Adrenal gland (tissue), 19 donors: ENCODE measurements at places on chromosomes 2 and 18. TPM values are rescaled to one million over a fixed set of nuclear protein-coding genes. Genes with fewer than 3 reads are reported as not detected.

KCNF1 gene
- not detected for polyA plus RNA-seq

TTR gene
- polyA plus RNA-seq, result not detected

STPG4 gene
- 0.24 TPM for polyA plus RNA-seq

TGFA gene
- polyA plus RNA-seq, result 0.26 TPM

NEU4 gene
- 1.3 TPM for polyA plus RNA-seq

EMILIN1 gene
- polyA plus RNA-seq, result 4.2 TPM

SLC19A3 gene
- 0.97 TPM for polyA plus RNA-seq

GRCh38 chr2:33242845-33243244 is 233.6 kb upstream of the RASGRP3 start:
- no peaks in the 10 kb centered on the region for H3K36me3 ChIP-seq
- no peak overlapping the region for H3K4me3 ChIP-seq
- no peak overlapping the region for H3K27ac ChIP-seq
- DNase-seq, result no peak

DNA sequence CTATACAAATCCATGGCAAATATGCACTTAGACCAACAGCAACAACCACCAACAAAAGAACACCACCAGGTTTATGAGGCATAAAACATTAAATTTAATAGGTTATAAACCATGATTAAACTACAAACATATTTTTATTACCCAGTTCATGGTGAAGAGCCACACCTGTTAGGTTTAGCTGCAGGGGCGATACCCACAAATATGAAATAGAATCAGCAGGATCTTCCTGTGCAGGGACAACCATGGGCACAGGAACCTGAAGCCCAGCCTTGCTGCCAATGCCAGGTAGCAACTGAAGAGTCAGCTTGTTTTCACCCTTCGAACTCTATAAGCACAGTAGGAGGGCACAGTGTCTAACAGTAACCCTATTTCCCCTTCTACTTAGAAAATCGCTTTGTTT is 675.0 kb downstream of the SATB2 start:
- H3K36me3 ChIP-seq, result no peaks in the 10 kb centered on the region
- H3K27me3 ChIP-seq, result no peaks in the 10 kb centered on the region

- no peaks in the 10 kb centered on the region for H3K27me3 ChIP-seq
- no peaks in the 10 kb centered on the region for H3K36me3 ChIP-seq
- H3K4me3 ChIP-seq, result no peak overlapping the region
- H3K27ac ChIP-seq, result no peak overlapping the region
Observed at GRCh38 chr2:134934150-134934549, 15.5 kb downstream of the CCNT2 start.

DNA sequence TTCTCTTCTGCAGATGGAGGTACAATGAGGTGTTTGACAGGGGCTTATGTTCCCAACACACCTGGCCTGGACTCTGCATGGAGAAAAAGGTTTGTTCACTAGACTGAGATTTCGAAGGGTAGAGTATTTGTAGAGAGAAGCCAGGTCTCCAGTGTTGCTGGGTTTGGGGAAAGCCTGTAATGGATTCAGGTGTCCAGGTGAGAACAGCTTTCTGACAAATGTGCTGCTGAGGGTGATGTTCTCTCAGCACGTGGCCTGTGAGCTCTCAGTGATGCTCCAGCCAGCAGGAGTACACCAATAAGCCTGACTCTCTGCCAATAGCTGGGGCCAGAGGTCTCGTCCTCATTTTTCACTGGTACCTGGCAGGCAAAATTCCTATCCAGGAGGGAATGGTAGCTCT is 43.8 kb upstream of the ARHGAP25 start:
- no peak overlapping the region for H3K4me3 ChIP-seq
- no peaks in the 10 kb centered on the region for H3K27me3 ChIP-seq
- no peak for DNase-seq
- H3K4me1 ChIP-seq, result no peaks in the 10 kb centered on the region
- H3K27ac ChIP-seq, result no peak overlapping the region

DNA sequence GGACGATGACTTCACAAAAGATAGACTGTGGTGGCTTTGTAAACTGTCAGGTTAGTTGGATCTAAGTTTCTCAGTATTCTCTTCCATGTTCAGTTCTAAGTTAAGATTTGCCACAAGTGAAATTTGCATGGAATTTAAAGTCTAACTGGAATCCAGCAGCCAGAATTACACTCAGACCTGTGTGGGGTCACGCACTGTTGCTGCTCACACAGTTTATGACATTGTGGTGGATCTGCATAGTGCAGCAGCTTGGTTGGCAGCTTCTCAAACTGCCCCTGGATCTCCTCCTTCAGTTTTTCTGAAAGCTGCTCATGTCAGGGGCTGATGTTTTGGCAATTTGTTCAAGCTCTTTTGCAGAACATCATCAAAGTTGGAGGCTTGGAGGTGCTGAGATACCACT is 228.1 kb upstream of the KCNJ3 start:
- no peaks in the 10 kb centered on the region for H3K36me3 ChIP-seq
- no peak for DNase-seq
- no peaks in the 10 kb centered on the region for H3K27me3 ChIP-seq
- no peak overlapping the region for H3K4me3 ChIP-seq
- H3K27ac ChIP-seq, result no peak overlapping the region
- no peaks in the 10 kb centered on the region for H3K4me1 ChIP-seq

DNA sequence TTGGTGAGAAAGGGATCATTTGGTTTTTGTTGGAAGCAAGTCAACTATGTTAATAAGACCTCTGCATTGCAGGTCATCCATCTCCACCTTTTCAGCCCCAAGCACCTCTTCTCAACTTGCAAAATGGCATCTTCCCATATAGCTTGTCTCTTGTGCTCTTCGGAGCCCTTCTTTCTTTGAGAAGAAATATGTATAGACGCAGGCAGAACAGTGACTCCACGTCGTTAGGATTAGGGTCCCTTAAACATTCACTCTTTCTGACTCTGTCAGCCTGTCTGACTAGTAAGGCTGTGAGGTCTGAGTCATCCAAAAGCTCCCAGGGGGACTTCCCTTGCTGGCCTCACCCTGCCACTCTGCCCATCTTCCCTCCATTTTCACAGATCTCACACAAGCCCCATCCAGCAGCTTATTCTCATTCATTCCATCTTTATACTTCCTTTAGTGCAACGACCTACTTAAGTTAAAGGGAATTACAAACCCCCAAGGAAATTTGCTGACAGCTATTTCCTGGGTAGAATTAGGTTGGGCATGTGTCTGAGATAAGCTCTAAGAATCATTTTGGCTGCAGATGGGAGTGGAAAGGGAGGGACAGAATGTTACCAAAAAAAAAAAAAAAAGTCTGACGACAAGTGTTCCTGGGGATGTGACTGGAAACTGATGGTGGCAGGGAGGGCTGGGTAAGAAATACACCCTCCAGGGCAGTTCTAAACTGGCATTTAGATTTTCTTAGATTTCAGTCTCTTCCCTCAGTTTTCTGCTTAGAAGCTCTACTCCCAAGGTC is 37.7 kb upstream of the MEX3C start:
- no peaks in the 10 kb centered on the region for H3K27me3 ChIP-seq
- DNase-seq, result no peak
- no peaks in the 10 kb centered on the region for H3K36me3 ChIP-seq
- no peaks in the 10 kb centered on the region for H3K4me1 ChIP-seq
- no peak overlapping the region for H3K27ac ChIP-seq
- no peak overlapping the region for H3K4me3 ChIP-seq

GRCh38 chr2:134683561-134684112 is 35.2 kb downstream of the TMEM163 start:
- no peaks in the 10 kb centered on the region for H3K4me1 ChIP-seq
- no peaks in the 10 kb centered on the region for H3K27me3 ChIP-seq
- DNase-seq, result peak; percentile 72
- no peaks in the 10 kb centered on the region for H3K36me3 ChIP-seq

- DNase-seq, result no peak
- no peaks in the 10 kb centered on the region for H3K27me3 ChIP-seq
- no peak overlapping the region for H3K4me3 ChIP-seq
- no peak overlapping the region for H3K27ac ChIP-seq
- H3K36me3 ChIP-seq, result no peaks in the 10 kb centered on the region
Observed at GRCh38 chr2:1811971-1812350, 67.6 kb upstream of the PXDN start.

DNA sequence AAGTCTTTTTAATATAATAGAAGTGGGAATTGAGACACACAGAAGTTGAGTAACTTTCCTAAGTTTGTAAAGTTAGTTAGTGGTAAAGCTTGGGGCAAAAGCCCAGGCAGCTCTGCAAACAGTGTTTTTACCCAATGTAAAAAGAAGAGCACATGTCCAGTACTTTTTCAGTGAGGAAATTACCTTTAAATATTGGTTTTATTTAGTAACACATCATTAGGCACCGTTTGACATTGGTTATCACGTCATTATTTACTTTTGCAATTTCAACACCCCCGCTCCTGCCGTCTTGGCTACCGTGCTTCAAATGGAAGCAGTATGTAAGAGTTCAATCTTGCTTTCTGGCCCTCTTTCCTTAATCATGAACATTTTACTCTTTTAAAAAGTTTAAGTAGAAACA is 807.9 kb downstream of the EPHA4 start:
- no peak for DNase-seq
- H3K4me1 ChIP-seq, result no peaks in the 10 kb centered on the region
- H3K27me3 ChIP-seq, result no peaks in the 10 kb centered on the region
- no peaks in the 10 kb centered on the region for H3K36me3 ChIP-seq
